ENCODE measurements at places on chromosomes 7 and 10.

DNA sequence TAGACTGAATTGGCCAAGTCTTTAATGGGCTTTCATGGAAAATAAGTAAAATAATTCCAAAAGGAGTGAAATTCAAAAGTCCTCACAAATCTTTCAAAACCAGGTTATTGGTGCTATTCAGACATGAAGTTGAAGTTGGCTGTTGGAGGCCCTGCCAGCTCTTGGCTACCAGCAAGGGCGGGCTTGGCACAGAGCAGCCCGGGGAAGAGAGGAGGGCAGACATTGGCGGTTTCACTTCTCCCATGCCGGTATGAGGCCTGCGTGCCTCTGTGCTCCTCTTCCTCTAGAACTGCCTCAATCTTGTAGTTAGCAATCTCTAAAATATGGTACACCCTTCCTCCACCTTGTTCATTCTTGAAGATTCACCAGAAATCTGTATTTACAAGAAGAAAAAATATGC lies 16.4 kb upstream of the NPS start:
- no peak for DNase-seq

GRCh38 chr7:22210355-22210754 lies 146.6 kb downstream of the RAPGEF5 start:
- no peak for DNase-seq

DNA sequence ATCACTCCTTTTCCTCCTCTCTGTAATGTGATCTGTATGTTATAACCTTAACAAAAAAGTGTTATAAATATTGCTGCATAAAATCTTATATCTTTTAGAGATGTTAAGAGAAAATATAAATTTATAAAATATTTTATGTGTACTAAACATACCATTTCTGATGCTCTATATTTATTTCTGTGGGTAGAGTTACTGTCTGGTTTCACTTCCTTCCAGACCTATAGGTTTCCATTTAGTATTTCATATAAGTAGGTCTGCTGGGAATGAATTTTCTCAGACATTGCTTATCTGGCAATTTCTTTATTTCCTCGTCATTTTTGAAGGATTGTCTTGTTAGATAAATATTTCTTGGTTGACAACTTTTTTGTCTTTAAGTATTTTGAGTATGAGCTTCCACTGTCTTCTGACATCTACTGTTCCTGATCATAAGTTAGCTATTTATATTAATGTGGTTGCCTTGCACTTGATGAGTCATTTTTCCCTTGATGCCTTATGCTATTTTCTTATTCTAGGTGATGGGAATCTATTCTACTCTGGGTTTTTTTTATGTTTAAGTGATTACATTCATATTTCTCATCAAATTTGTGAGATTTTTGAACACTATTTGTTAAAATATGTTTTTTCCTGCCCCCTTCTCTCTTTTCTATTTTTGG lies 11.2 kb upstream of the THSD7A start:
- DNase-seq: no peak

DNA sequence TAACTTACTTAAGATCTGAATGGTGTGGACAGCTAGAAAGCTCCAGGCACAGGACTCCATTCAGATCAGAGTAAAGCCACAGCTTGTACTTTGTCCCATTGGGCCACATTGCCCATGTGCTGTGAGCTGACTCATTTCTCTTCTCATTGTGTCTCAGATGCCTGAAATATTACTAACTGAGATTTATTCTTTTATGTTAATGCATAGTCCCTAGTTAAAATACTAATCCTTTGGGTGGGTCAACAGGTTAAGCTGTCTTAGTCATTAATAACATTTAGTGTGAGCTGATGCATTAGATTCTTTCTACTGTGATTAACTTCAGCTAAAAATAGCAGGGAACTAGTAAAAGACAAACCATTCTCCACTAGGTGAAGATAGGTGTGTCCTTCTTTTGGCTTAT lies 104.7 kb upstream of the ARMC3 start:
- no peak for DNase-seq

GRCh38 chr10:18140149-18140956 lies at the start of gene CACNB2:
CACNB2 (plus strand) TSS chr10:18140424.
- DNase-seq: peak; percentile 26

Data from stimulated activated CD8-positive, alpha-beta memory T cell treated with anti-CD3 and anti-CD28 coated beads, Interleukin-4, amount 100 ng/mL, for 48 hours (primary cell).